CD4-positive, CD25-positive, alpha-beta regulatory T cell (primary cell): ENCODE measurements at places on chromosomes 13 and 19.

DNA sequence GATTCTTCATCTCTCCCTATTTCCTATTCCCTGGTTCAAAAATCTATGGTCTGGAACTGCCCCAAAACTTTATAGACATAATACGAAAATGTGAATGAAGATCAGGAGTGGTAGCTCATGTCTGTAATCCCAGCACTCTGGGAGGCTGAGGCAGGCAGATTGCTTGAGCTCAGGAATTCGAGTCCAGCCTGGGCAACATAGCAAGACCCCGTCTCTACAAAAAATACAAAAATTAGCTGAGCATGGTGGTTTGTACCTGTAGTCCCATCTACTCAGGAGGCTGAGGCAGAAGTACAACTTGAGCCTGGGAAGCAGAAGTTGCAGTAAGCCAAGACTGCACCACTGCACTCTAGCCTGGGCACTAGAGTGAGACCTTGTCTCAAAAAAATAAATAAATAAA lies 35.1 kb downstream of the UGGT2 start:
- DNase-seq: no peak

- no peak for DNase-seq
Observed at GRCh38 chr13:96216543-96216942, 126.6 kb downstream of the HS6ST3 start.

GRCh38 chr13:41563341-41563983 lies 106.1 kb downstream of the RGCC start:
- no peak for DNase-seq

DNA sequence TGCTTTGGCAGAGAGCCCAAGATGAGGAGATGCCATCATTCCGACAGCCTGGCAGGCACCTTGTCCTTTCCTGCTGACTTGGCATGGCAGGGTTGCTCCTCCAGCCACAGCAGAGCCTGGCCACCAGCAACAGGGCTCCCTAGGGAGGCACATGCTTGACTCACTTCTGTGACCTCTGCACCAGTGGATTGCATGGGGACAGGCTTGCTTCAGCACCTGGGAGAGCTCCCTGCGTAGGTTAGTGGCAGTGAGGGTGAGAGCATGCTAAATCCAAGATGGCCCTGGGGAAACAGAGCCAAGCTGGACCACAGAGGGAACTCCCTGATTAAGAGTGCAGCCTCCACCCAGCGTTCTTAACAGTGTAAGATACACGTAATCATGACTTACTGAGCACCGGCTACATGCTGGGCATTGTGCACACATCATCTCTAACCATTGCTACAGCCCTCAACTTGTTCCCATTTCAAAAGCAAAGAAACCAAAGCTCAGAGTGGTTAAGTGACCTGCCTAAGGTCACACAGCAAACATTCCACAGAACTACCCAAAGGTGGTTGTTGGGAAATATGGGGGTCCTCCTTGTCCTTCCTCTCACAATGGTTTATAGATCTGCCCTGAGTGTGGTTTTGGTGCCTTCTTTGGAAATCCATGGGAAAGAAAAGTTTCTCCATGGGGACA lies 116.6 kb upstream of the UQCRFS1 start:
- DNase-seq: no peak

DNA sequence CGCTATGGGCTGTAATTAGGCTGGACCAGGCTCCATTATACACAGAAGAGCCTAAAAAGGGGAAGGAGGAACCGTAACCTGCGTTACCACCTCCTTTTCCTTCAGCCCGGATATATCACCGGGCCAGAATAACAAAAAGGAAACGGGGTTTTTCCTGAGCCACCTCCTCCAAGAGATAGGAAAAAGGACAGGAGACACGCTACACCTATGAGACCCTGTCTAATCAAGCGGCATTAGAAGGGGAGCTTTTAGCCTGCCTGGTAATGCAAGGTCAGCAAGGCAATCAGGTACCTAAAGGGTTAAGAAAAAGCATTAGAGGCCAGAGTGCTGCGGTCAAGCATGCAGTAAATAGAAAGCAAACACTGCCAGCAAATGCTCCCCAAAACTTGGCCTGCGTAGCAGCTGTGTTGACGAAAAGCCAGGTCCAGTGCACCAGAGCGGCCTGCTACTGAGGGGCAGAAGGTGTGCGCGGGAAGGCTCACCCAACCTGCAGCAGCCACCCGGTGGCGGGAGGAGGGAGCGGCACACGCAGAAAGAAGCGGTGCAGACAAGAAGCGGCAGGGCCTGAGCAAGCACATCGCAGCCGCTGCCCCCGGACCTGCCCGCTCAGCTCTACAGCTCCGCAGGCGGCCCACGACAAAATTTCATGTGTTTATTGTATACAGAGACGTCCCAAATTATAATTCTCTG lies 1466.1 kb downstream of the UQCRFS1 start:
- DNase-seq: no peak
